ENCODE measurements at places on chromosomes 3 and 15.

GRCh38 chr15:81502439-81502838, 128.4 kb upstream of the TMC3 start:
- no peak for DNase-seq

- no peak for DNase-seq
Observed at GRCh38 chr15:36818260-36818659, 238.8 kb downstream of the CDIN1 start.

DNA sequence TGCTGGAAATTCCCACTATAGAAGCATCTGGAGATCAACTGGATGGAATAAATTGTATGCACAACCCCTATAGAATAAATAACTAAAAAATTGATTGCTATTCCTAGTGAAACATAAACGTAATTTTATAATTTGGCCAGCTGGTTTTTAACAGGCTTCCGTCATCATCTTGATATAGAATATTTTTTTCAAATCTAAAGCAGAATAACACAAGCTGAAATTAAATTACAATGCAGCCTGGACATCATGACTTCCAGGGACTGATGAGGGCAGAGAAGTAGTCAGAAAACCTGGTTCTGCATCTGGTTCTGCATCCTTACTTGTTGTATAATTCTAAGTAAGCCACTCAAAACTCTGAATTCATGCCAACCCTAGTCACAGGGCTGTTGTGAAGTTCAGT, 146.1 kb downstream of the MEX3B start:
- DNase-seq: no peak

DNA sequence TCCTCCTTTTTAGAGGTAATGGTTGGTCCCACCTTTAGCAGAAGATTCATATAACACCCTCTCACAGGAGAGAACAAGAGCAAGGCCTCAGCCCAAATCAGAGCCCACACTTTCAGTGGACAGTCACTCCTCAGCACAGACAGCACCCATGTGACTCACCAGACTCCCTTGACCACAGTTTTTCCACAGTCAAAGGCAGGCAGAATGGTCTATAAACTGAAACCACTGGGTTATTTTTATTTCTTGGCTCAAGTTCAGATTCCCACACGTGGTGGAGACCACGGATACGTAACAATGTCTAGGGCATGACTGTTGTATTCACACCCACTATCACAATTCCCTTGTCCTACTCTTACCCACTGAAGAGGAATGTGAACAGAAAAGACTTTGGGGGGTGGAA, 237.8 kb upstream of the UBE2E1 start:
- DNase-seq: no peak

DNA sequence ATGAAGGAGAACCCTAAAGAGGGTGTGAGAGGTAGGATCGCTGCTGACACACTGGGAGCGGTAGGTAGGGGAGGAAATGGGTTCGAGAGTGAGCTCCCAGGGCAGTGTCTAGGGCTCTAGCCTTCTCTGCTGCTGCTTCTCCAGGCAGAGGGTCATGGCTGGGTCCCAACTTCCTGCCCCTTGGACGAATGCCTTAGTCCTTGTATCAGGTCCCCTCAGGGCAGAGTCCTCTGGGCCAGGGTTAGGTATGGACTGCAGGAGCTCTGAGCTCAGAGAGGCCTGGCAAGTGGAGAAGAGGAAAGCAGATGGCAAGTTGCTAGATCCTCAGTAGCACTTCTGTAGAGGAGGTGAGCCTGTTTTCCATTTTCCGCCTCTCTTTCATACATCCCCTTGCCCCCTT, 2.9 kb downstream of the CORO2B start:
- DNase-seq: no peak

DNA sequence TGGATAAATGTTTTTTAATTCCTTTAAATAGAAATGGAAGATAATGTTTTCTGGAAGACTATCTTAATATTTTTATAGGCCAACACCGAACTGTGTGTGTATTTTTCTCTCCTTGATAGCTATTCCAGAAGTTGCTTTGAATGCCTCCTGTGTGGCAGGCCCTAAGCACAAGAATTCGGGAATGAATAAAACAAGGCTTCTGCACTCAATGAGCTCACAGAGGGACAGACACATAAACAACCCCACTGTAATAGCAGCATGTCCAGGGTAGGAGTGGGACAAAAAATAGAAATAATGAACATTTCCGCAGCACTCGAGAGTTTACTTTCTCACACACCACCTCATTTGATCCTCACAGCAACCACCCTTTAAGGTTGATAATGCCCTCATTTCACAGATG, 18.0 kb downstream of the SRGAP3 start:
- no peak for DNase-seq

DNA sequence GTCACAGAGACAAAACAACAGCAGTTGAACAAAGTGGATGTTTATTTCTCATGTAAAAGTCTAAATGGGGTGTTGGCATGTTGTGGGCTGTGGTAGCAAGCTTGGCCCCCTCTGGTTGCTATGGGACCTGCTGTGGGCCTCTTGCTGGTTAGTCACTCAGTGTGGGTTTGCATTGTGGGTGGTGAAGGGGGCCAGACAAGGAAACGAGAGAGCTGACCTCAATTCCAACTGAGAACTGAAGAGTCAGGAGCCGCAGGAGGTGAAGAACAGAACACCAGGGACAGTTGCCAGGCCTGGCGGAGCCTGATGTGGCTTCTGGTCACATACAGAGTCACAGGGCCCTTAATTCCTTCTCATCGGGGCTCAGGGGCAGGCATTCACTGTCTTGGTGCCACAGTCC, 1.9 kb upstream of the ADPGK start:
- no peak for DNase-seq

DNA sequence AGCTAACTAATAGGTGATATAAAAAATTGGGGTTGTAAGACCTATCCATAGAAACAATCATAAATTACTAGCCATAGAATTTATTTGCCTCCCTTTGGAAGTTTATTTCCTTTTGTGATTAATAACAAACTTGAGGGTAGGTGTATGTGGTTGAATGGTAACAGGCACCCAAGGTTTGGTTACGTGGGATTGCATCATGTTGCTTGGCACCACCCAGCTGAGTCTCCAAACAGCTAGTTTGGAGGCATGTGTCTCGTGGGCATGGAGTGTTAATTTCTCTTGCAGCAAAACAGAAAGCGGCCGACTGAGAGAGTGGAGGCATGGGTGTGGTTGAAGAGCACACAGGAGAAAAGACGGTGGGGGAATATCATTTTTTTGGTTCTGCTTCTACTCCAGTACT, 441.4 kb downstream of the CNTN4 start:
- no peak for DNase-seq

DNA sequence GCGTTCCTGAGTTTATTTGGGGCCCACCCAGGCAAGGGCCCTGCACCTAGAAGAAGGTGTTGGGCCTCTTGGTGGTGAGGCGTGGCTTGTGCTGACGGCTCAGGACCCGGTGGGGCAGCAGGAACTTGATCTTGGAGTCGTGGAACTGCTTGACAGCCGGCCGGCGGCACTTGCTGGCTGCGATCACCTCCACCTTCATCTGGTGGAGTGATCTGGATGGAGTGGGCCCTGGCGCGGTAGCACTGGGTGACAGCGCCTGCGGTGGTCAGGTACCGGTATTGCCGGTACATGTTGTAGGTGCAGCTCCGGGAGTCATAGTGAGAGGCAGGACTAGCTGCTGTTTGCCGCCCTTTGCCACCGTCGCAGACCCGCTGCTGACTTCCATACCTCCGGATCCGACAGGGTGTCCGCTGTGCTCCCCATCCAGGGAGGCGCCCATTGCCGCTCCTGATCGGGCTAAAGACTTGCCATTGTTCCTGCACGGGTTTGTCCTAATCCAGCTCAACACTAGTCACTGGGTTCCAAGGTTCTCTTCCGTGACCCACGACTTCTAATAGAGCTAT, 136.8 kb downstream of the ANO10 start:
- DNase-seq: no peak

DNA sequence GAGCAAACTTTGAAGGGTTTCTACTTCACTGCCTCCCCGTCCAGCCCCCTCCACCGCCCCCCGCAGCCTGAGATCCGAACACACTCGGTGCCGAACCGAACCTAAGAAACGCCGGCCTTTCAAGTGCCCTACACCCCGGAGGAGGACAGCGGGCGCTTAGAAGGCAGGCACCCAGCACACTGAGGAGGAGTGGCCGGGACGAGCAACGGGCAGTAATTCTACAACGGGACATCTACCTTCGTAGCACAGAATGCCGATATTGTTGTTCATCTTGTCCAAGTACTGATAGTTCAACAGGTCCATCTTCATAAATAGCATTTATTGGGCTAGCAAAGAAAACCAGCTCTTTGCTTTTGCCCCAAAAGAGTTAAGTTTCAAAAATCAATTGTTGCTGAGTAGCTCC, 513 bp downstream of the VGLL4 start:
- DNase-seq: no peak

DNA sequence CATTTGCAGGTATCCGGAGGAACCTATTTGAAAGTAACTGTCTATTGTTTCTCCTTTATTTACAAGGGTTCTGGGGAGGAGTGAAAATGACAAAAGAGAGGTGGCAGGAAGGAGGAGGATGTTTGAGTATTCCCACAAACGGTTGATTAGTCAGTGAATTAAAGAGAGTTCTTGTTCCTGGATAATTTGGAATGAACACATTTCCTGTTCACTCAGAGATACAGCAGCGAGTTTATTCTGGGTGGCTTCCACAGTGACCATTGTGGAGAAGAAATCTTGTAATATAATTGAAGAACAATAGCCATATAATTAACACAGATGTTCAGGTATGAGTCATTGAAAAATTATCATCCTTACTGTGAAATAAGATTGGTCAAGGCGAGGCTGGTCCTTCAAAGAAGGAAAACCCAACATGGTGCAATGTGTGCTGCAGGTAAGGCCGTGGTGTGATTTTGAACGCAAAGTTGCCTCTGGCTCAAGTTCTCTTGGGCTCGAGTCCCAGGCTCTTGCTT, 77.3 kb downstream of the NFKBIZ start:
- DNase-seq: no peak

GRCh38 chr3:151935446-151935845, 62.0 kb downstream of the SUCNR1 start:
- DNase-seq: no peak

GRCh38 chr3:183149915-183150750, 12.4 kb downstream of the LAMP3 start:
- no peak for DNase-seq

- no peak for DNase-seq
Observed at GRCh38 chr3:40617084-40617483, 92.3 kb downstream of the ZNF621 start.

DNA sequence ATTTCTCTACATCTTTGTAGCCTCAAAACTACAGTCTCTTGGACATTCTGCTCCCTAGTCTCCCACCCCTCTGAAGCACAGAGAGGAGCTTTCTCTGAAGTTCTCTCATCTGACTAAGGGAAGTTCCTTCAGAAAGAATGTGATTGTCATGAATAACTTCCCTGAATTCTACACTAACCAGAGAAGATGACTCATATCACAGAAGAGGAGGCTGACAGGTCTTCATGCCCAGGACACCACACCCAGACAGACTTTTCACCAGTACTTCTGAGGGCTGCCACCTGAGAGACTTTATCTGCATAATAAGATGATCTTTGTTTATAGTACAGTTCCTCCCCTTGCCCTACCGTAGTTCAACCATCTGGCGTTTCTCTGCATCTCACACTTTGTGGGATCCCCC, 52.8 kb downstream of the CDIN1 start:
- no peak for DNase-seq

- no peak for DNase-seq
Observed at GRCh38 chr15:33256874-33257273, 53.9 kb upstream of the RYR3 start.

DNA sequence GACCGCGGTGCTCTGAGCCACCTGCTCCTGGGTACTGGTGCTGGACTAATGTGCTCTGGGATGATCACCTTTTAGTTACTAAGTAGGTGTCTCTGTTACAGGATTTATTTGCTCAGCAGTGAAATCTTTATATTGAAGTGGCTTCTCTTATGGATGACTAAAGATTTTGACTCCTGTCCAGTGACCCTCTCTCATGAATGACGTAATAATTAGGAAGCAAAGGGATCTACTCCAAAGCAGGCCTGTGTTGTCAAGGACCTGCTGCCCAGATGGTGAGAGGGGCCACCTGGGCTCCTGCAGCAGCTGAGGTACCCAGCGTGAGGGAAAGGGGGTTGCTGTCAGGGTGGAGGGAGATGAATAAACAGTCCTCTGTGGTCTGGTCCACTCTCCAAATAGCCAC, 263.6 kb downstream of the GABRG3 start:
- no peak for DNase-seq

DNA sequence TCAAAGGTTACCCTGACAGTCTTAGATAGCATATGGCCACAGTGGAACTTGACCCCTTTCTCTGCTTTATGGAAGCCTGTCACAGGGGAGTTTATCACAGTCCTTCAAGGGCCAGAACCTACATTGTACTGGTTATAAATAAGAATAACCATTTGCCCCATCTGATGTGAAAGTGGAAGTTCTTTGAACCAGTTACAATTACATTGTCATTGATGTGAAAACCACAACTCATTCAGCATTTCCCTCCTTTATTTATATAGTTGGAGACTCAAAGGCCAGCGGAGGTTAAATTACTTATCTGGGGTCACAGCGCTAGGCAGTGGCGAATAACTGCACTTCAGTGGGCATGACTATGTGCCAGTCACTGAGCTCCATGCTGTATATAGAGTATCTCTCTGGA, 60.5 kb upstream of the TBC1D5 start:
- DNase-seq: no peak

- no peak for DNase-seq
Observed at GRCh38 chr15:79901958-79902357, 5.1 kb upstream of the MTHFS start.

DNA sequence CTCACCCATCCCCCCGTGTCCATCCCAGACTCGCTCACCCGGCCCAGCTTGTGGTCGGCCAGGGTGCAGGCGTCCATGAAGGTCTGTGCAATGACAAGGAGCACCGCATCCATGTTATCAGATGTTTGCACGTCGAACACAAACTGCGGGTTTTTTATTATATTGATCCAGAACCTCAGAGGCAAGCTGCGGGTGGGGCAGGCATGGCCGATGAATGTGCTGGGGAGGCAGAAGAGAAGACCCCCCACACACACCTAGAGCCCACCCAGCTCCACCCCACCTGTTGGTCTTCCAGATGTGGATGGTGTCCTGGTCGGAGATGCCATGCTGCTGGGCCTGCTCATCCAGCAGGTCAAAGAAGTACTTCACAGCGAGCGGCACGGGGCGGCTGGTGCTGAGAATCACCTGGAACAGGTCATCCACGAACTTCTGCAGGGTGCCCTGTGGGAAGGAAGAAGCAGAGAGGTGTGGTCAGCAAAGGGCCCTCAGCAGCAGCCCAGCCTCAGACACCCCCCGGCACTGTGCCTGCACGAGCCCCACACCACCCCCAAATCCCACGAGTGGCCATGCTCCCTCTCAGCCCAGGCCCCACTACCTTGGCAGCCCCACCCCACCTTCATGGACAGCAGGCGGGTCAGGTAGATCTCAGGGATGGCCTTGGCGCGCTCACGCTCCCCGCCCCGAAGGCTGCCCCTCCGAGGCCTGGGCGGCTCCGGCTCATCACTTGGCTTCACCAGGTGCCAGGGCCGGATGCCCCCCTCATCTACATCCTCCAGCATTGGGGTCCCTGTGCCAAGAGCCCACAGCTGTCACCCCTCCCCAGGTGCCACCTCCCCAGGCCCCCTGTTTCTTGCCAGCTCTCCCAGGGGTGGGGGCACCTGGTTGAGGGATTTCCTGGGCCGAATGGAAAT, 20.3 kb downstream of the PLXNB1 start:
- no peak for DNase-seq

Data from iPS DF 6.9 (cell line).